NCI-H446 (cell line): ENCODE measurements at places on chromosomes 5 and 9.
A peak's percentile ranks its signal among the peaks of the same experiment; 100 is the strongest.

GRCh38 chr5:59187857-59188256, 605.0 kb downstream of the RAB3C start:
- DNase-seq: no peak

- DNase-seq: no peak
Measured at GRCh38 chr9:111467778-111468367, 16.3 kb downstream of the ECPAS start.

GRCh38 chr9:93295456-93296076, 111.6 kb downstream of the WNK2 start:
- no peak for DNase-seq

- peak; percentile 19 for DNase-seq
Measured at GRCh38 chr5:89213573-89213972, 330.6 kb upstream of the MEF2C start.

DNA sequence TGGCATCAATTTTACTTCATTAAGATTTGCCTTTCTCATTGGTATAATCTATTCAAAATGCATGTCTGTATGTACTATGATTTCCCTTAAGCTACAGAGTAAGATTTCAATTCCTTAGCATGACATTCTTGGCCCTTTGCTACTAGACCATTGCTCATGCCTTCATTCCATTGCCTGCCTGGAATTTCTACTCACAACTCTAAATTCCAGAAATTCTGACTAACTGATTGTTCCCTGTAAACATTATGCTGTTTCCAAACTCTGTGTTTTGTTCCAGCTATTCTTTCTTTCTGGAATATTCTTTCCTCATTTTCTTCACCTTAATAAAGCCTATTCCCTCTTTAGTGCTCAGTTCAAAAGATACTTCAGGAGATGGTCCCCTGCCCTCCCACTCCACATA, 568.8 kb upstream of the SEMA6A start:
- DNase-seq: no peak

GRCh38 chr9:98831696-98832095, 24.2 kb downstream of the GALNT12 start:
- DNase-seq: no peak

GRCh38 chr5:141100243-141100805, at the start of gene PCDHB3:
Gene PCDHB3, plus strand, starts transcription at chr5:141100473. Its CDS starts 177 bp downstream, at chr5:141100650.
- DNase-seq: no peak

DNA sequence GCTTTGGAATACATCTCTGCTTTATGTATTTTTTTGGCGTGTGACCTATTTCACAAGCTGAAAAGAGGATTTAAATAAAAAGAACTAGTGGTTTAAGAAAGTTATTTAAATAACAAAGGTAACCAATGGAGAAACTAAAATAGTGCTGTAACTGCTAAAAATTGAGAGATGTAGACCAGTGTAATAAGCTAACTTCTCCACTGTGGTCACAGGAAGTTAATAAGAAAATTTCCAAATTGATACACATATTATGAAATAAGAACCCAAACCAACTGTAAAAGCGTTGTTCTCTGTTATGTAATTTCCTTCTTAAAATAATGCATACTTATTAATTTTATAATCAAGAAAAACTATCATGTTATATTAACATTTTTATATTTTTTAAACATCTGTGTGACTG, 29.1 kb upstream of the ZFAND5 start:
- no peak for DNase-seq

DNA sequence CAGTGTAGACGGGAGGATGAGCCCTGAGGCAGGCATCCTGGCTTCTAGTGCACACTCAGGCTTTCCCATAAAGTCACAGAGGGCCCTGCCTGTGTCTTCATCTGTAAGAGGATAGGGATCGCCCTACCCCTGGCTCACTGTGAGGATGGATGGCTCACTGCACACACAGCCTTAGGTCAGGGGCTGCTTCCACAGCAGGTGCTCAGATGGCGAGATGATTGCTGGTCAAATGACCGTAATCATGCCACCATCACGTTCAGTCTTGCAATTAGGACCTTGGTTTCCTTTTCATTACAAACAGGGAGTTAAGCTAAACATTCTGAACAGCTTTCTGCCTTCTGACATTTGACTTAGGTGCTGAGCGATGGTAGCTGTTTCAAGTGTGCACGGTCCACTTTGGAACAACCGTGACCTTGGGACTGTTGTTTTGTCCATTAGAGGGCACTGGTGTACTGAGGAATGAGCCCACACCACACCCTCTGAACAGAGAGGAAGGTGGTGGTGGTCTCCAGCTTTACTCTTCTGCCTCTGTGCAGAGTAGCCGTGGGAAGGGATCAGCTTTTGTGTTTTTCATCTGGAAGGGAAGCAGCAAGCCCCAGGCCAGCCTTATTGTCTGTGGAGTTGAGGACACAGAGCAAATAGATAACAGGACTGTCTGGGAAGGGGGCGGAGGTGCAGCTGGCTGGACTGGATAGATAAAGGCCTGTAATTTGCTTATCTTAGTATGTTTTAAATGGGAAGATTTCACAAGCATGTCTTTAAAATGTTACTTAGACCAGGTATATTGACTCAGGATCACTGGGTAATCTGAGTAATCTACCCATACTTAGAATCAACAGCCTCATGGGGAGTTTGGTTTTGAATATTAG, 183.1 kb downstream of the TRIO start:
- no peak for DNase-seq

DNA sequence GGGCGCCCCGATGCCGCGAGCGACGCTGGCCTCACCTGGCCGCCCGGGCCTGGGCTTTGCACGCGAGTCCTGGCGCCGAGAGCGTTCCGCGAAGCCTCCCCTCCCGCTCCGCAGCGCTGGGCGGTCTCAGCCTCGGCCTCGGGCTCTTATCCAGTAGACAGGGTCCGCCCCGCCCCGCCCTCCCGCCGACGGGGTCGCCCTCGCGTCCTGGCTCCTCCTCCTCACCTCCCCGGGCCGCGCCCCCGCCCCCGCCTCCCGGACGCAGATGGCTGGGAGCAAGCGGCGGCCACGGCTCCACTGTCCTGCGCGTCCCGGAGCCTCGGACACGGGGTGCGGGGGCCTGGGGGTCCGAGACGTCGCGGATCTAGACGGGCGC, at the start of gene SLC6A3:
Gene SLC6A3, minus strand, starts transcription at position 128 of the 376 bp plus-strand sequence. CDS start 2,243 bp downstream, outside the sequence.
- no peak for DNase-seq

DNA sequence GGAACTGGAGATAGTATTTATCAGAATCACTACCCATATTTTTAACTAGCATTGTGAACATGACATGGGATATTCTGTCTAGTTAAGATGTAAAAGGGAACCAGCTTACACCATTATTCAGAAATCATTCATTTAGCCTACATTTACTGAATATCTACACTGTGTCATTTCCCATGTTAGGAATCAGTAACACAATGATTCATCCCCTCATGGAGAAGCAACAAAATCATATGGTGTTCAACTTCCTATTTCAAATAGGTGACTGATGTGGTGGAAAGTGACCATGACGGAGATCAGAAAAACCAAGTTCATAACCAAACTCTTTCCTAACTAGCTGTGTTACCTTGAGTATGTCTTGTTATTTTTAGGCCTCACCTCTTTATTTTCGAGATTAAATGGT, 550.0 kb upstream of the TUSC1 start:
- DNase-seq: no peak

GRCh38 chr5:146313027-146313426, 25.6 kb upstream of the POU4F3 start:
- DNase-seq: no peak

- DNase-seq: peak; percentile 71
Measured at GRCh38 chr9:109469646-109470358, 28.3 kb downstream of the PTPN3 start.

DNA sequence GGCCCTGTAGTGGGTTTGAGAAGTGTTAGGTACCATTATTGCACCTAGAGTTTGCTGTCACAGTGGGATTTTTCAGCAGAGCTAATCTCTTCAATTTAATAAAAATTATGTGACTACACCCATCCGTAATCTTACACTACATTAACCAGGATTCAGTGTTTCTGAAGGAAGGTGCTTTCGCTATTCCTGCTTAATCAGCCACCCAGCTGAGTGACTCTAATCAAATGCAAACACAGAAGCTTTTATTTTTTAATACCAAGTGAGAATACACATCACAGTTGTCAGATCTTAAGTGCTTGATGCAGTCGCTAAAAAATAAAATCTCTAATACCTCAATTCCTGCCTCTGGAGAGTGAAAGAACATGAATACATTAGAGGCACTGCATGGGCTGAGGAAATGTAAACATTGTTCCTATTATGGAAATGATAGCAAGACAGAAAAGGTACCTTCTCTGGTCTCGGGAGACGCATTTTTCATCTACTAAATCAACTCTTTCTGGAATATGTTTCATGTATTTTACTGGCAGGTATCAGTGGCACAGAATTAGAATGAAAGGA, 125.7 kb downstream of the SEMA6A start:
- DNase-seq: no peak

DNA sequence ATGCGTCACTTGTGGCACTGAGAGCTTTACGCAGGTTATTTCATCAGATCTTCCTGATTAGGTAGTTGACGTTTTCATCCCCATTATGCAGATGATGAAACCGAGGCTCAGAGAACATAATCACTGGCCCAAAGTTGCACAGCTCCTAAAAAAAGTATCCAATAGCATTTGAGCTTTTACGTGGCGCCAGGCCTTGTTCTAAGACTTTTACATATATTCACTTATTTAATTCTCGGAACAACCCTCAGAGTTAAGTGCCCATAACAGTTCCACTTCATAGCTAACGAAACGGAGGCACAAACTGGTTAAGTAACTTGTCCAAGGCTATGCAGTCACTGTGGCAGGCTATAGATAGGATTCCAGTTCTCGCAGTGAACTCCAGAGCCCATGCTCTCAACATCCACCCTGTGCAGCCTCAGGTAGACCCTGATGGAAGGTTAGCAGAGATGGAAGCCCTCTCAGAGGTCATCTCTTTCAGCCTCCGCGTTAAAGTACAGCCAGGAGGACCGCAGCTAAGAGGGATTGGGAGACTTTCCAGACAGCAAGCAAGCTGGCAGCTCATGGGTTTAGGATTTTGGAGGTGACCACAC, 39.3 kb downstream of the AMBP start:
- no peak for DNase-seq

- no peak for DNase-seq
Measured at GRCh38 chr9:121297389-121297788, 29.4 kb downstream of the GSN start.

DNA sequence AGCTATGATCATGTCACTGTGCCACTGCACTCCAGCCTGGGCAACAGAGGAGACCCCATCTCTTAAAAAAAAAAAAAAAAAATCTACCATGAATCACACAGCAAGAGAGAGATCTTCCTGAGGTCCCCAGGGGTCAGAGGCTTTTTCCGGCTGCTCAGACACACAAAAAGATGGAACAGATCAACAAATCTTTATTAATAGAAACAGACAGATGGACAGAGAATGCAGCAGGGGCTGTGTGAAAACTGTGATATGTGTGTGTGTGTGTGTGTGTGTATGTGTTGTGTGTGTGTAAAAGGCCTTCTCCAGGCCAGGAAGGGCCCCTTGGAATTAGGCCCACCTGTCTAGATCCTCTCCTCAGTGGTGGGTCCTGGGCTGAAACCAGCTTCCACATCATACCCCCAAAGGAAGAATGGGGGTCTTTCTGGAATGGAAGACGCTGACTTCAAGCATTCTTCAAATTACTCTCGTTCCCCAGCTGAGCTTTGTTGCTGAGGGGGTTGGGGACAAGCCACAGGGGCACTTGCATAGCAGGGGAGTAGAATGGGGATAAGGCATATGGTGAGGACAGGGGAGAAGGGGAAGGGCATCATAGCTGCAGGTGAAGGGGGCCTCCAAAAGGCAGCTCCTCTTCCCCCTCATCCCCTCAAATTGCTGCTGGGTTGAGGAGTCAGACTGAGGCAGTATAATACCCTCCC, 2.9 kb downstream of the SIGMAR1 start:
- DNase-seq: no peak

- no peak for DNase-seq
Measured at GRCh38 chr5:2960294-2960693, 208.8 kb upstream of the IRX2 start.

- DNase-seq: no peak
Measured at GRCh38 chr5:2066373-2066772, 183.6 kb upstream of the IRX4 start.

GRCh38 chr5:98933445-98934072, 4.8 kb upstream of the CHD1 start:
- DNase-seq: no peak

DNA sequence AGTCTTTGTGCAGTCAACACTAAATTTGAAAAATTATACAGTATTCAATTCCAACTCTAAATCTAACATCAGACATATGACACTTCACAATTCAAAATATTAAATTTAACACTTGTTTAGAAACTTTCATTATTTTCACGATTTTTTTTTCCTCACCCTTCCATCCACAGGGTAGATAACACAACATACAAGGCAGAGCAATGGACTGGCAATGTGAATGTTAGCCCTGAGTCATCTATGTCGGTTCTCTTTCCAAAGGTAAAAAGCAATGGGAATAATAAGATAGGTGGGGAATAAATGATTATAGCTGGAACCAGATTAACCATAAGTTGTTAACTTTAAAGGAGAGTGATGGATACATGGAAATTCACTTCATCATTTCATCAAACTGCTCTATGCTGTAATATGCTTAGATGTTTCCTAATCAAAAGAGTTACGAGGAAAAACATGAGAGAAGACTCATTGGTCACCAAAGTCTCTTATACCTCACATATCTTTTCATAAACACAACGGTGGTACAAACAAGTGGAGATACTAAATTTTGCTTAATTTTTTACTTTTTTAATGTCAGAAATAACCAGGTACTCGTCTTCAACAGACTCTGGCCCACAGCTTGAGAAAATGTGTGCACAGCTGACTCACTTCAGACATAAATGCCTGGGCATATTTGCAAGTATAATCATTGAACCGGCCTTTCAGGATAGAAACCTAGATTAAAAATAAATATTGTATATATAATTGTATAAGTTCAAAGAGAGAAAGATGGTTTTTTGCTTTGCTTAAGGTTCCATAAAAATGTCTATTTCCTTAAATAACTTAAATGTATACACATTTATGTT, 23.0 kb downstream of the RFX3 start:
- DNase-seq: no peak

DNA sequence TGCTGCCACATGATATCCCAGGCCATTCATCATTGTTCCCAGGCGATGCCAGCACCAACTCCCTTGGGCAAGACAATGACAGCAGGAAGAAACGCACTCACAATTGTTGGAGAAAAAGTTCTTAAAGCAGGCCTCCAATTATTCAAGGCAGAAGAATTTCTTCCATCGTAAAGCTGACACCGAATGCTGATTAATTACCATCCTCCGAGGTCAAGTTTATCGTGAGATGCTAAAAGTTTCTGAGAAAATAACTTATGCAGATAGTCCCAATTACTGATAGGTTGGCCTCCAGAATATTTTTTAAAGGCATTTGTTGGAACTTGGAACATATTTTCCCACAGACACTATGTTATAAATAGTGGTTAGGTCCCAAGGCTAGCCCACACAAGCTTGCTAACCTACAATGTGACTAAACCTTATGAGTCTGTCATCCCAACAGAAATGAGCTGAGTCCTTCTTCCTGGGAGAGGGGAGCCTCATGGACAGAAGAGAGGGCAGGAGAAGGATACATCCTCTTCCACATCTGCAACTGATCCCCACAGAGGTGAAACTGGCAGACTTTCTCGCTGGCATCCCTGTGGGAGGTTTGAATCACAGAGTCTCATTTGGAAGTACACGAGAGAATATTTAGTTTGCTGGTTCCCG, 202.4 kb upstream of the TBC1D2 start:
- DNase-seq: no peak
